Activated CD4-positive, alpha-beta T cell treated with anti-CD3 and anti-CD28 coated beads for 1 hour (primary cell): ENCODE measurements at places on chromosomes 12 and 14.

- no peak for DNase-seq
These were observed 94.7 kb downstream of the SLC2A13 start for GRCh38 chr12:40010899-40011774.

- no peak for DNase-seq
These were observed 58.3 kb downstream of the SLC8A3 start for GRCh38 chr14:70130482-70130881.

DNA sequence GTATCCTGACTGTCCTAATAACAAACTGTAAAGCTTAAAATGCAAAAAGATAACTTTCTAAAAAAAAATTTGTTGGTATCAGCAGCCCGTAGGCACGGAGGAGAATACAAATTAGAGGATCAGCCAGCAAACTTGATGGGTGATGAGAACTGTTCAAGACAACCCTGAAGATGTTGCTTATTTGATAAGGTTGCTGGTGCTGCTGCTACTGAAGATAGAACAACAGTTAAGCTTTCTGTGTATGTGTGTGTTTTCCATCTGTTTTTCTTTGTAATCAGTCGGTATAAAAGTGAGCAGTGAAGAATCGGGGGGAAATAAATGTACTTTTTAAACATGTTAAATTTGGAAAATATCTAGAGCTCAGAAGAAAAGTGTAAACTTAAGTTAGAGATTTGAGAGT lies 67.4 kb upstream of the POC1B start:
- DNase-seq: no peak

DNA sequence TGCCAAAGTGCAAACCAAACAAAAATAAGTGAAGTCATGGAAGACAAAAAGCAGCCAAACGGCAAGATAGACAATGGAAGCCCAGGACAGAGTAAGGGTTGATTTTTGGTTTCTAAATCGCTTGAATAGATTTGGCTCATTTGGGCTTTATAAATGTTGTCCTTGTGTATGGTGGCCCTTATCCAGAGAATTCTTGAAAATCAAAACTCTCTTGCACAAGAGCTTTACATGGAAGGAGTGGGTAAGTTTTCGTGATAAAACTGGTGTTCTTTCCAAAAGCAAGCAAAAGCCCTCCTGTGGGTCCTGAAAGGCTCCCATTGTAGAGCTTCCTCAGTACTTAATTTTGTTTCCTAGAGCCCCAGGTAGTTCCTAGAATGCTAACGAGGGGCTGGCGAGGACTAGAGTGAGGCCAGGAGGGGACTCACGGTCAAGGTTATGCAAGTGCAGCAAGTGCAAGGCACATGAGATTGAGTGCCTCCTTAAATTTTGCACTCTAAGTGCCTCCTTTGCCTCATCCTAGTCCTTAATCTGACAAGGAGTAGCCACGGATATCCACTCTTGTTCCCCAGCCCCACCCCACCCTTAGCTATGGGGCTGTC lies 4.1 kb downstream of the SIX6 start:
- DNase-seq: no peak

DNA sequence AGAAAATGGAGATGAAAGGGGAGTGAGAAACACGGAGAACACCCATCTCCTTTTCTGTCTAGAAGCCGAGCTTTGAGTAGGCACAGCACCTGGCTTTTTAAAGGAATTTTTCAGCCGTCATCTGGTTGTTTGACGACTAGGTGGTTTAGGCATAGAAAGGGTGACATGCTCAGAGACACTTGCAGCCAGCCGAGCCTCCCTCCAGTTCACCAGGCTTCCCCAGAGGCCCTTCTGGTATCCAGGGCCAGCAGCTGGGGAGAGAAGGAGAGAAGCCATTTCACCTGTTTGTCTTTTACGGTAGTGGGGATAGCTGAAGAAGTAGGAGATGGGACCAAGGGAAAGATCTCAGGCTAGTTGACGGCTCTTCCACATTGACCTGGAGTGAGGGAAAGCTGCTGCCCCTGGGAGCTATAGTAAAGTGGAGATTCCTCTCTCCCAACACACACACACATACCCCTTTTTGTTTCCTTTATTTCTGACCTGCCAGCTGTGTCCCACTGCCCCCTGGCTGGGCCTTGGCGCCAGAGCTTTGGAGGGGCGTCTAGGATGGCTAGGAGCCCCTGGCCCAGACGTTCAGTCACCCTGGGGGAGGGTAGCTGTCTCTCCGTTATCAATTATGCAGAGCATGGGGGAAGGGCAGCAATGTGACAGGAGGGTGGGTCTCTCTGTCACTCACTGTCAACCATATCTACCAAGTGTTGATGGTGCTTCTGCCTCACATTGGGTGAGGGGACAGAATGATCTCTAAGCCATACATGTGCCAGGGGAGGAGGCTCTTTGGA lies 5.5 kb downstream of the MAP3K12 start:
- no peak for DNase-seq

DNA sequence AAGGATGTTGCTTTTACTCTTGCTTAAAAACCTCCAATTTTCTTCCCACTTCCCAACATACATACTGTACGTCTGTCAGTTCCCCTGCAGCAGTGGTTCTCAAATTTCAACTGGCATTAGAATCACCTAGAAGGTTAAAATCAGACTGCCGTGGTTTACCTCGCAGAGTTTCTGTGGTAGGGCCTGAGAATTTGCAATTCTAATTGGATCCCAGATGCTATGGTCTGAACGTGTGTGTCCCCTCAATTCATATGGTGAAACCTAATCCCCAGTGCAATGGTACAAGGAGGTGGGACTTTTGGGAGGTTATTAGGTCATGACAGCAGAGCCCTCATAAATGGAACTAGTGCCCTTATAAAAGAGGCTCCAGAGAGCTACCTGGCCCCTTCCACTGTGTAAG lies 226.9 kb downstream of the CRADD start:
- DNase-seq: no peak

GRCh38 chr12:6963791-6964413 lies 6.6 kb downstream of the PHB2 start:
- DNase-seq: no peak

DNA sequence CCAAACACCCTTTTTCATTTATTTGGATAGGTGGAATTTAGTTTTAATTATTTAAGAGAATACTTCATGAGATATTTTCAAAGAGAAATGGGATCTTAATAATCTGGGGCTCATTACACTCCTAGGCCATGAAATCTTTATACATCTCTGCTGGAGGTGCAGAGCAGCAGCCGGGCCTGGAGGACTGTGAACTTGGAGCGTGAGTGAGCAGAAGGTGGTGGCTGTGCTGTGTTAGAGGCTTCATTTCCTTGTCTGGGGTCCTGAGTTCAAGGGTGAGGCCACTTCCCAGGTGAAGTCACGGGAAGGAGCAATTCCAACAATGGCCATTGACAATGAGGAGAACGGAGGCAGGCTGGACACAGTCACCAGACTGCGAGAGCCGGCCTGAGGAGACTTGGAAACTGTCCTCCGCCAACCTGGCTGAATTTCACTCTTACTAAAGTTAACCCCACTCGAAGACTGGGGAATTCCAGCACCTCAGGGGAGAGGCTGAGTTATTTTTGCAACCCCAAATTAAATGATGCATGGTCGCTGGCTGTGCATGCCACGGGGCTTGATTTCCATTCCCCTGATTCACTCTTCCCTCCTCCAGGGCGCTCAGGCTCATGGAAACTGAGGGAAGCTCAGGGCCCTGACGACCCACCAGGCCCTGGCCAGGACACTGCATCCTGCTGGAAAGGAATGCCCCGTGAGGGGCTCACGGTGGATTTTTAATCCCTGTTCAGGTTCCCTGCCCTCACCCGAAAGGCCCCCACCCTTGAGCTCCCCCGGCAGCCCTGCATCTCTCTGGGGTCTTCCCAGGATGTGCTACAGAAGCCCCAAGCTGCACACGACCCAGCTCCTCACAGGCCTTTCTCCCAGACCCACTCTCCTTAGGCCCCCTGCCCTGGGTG lies 22.6 kb upstream of the TRAF3 start:
- DNase-seq: no peak

GRCh38 chr14:20662968-20663732 lies 21.2 kb upstream of the RNASE4 start:
- DNase-seq: peak; percentile 65

DNA sequence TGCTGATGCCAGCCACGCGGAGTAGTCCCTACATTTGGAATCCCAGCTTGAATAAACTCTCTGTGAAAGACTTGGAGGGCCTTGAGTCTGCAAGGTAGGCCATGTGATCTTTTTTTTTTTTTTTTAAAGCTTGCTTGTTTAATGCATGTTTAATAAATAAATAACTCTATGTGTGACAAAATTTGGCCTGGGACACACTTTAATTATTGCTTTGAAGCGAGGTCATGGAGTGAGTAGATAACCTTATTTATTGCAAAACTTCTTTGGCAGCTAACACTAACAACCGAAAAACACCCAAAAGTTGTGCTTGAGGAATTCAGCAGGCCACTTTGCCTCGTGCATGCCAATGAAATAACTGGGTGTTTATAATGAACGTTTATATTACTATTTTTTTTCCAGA lies 382.2 kb downstream of the FLRT2 start:
- DNase-seq: no peak

DNA sequence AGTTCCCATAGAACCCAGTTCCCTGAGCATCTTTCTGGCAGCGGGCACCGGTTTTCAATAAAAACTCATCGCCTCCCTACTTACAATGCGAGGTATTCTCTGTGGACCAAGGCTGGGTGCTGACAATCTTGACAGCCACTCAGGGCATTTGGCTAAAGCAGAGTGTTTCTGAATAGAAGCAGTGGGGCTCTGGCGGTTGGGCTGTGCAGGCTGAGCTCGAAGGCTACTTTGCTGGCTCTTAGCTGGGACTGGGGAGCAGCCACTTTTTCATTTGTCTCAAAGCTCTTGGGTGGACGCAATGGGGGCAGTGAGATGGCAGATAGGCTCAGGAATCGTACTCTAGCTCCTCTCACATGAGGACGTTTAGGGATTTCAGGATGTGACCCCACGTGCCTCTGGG lies 151.8 kb downstream of the UNC79 start:
- no peak for DNase-seq

DNA sequence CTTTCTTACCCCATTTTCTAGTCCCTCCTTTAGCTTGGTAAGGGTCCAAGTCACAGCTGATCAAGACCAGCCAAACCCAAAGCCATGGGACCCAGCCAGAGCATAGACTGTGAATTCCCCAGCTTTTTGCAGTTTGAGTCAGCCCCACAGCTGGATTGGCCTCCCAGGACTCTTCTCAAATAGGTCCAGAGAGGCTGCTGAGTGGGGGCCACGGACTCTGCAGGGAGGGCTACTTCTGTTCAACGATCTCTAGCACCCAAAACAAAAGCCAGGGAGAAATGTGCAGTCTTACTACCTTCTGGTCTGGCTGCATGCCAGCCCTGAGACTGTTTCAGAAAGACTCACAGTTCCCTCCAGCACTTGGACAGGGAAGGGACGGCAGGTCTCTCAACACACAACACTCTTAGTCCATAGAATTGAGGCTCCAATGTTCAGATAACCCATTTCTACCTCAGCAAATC lies 1.6 kb downstream of the VDR start:
- DNase-seq: no peak
